ENCODE measurements at places on chromosomes 1 and 21.

DNA sequence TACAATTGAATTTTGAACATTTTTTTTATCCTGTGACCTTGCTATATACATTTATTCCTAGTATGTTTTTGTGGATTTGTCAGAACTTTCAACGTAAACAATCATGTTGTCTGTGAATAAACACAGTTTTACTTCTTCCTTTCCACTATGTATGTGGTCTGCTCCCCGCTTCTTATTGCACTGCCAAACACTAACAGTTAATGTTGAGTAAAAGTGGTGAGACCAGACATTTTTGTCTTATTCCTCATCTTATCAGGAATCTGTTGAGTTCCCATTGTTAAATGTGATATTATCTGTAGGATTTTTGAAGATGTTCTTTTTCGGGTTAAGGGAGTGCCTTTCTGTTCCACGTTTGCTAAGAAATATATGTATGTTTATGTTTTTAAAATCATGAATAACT, 45.9 kb downstream of the CAMSAP2 start:
- no peak for DNase-seq

GRCh38 chr1:157181258-157181657, 43.1 kb upstream of the ETV3 start:
- no peak for DNase-seq

DNA sequence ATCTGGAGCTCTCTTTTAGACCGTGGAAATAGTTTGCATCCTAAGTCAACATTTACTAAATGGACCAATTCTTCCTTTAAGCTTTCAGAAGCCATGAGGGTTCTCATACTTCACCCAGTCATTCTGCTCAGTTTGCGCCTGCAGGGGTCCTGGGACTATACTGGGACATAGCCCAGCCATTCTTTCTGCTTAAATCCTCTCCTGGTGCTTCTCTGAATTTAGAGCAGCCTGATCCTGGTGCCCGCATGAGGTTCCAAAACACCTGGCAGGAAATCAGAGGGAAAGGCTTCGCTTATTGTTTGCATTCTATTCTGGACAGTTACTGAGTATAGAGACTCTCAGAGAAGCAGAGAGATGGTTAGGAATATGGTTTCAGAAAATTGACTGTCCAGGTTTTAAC, 27.0 kb downstream of the TNN start:
- no peak for DNase-seq

DNA sequence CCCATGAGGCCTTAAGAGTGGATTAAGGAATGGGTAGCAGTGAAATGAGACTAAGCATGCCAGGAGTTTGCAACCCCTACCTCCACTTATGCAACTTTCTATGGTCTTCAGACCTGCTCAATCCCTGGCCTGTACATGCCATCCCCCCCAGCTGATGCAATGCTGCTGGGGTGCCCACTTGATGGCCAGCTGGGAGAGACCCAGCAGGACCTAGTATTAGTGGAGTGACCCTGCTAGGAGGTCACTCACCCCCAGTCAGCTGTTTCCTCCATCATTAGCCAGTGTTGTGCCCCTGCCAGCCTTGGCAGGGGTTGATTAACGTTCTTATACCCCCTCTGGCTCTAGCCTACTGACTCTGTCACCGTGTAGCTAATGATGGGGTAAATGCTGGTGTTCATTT, 236.6 kb downstream of the DYRK1A start:
- DNase-seq = no peak

GRCh38 chr1:89596698-89597097, 36.2 kb upstream of the LRRC8C start:
- DNase-seq = no peak

DNA sequence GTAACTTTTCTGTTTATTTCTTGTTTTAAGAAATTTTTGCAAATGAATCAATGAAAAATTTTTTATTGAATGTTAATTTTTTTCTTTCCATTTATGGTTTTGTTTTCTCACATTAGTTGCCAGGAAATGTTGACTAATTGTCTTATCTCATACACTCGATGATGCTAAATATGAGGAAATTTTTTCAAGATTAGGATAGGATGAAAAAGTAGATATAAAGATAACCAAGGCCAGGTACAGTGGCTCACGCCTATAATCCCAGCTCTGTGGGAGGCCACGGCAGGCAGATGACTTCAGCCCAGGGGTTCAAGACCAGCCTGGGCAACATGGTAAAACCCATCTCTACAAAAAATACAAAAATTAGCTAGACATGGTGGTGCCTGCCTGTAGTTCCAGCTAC, 12.6 kb downstream of the LAX1 start:
- DNase-seq = no peak

- no peak for DNase-seq
Observed at GRCh38 chr1:41184446-41184845, 57.7 kb downstream of the SCMH1 start.

- DNase-seq = no peak
Observed at GRCh38 chr1:209531549-209531948, 52.0 kb upstream of the CAMK1G start.

GRCh38 chr1:38088366-38088765, 41.8 kb upstream of the POU3F1 start:
- DNase-seq = no peak

DNA sequence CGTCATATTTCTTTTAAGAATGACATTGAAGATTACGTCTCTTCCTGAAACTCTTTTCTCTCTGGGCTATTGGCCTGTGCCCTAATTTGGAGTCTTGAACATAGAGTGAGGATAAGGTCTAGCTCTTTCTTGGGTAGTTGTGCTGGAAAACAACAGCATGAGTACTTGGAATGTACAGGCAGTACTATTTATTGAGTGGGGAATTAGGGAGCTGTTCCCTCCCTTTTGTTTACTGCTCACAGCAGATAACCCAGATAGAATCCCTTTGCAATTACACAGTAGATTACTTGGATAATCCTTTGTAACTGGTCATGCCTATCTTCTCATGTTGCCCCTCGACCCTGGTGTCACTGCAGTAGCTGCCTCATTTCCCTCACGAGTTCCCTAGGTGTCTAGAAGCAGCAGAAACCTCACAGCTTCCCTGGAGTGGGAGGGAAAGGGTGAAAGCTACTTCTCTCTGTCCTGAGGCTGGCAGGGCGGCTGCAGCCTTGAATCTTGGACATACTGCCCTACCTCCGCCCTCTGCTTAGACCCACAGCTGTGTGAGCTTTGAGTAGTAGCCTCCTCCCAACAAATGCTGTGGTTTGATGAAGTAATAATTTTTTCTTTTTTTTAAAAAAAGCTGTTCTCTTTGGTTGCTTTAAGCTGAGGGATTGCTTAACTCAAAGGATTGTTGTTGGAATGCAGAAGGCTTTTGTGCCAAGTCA, 70.6 kb downstream of the FGGY start:
- no peak for DNase-seq

DNA sequence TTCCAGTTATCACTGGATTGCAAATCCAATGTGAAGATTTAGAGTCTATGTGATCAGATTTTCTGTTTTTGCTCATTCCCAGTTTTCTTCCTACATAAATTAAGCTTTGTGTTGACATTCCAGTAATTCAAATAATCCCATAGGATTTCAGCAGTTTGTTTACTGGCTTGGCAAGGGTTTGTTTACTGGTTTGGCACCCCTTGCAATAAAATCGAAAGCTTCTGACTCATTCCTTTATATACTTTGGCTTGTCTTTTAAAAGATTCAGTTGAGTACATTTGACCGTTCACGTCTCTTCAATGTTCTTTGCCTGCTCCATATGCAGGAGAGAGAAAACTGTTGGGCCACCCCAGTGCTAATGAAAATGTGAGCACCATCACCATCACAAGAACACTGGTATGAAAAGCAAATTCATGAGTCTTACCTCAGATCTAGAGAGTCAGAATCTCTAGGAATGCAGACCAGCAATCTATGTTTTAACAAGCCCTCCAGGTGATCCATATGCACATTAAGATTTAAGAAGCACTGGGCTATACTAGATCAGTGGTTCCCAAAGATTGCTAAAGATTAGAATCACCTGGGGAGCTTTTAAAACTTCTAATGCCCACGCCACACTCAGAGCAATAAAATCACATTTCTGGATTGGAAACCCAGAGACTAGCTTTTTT, 32.8 kb downstream of the ZC3H11B start:
- DNase-seq = no peak

- DNase-seq = no peak
Observed at GRCh38 chr1:230747127-230747730, at the start of gene CAPN9. Gene CAPN9, plus strand, starts transcription at chr1:230747388. Its CDS starts 109 bp downstream, at chr1:230747497.

DNA sequence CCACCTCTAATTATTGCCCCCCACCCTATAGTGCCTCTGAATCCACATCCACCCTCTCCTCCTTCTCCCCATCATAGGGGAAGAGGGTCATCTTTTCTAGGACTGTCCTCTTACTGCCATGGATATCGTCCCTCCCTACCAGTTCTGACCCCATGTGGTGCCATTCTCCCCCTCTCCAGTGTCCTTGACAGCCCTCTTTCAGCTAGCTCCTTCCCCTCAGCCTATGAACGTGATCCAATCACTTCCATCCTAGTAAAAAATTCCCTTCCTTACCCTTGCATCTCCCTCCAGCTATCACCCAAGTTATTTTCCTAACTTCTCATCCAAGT, 172.7 kb downstream of the RRAGC start:
- no peak for DNase-seq

DNA sequence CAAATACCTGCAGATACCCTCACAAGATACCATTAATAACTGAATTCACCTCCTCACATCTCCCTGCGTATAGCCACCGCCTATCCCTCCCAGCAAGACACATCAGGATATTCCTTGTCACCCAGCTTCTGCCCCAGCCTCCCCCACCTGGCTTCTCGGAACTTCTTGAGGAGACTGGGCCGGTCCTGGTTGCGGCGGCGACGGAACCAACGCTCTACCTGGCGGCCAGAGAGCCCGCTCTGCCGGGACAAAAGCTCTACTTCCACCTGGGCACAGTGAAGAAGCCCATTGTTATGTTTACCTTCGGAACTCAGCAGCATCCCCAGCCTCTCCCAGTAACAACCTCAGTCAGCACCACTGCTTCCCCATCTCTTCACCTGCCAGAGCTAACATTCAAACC, 6.7 kb downstream of the CERS2 start:
- no peak for DNase-seq

DNA sequence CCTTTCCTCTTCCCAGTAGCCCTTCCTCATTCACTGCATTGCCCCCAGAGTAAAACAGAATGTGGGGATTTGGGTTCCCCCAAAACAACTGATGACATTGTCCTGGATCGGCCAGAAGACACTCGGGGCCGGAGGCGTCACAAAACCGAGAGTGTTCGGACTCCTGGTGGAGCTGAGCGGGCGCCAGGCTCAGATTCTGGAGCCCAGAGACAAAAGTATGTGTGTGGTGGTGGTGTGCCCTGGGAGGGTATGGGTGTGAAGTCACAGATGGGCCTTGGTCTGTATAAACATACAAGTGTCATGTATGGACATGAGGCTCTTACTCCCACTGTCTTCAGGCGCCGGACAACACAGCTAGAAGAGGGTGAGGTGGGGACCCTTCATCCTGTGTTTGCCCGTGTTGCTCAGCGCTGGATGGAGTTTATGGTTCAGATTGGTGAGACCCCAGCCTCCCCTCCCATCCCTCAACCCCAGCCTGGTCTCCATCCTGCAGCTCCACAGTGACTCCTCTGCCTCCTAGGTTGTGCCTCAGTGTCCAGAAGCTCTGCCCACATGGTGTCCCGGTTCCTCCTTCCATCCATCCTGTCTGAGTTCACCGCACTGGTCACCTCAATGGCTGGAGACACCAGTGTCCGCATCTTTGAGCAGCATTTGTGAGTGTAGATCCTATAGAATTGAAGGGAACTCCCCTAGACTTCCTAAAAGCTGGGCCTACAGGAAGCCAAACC, 12.4 kb downstream of the HYI start:
- DNase-seq = no peak

DNA sequence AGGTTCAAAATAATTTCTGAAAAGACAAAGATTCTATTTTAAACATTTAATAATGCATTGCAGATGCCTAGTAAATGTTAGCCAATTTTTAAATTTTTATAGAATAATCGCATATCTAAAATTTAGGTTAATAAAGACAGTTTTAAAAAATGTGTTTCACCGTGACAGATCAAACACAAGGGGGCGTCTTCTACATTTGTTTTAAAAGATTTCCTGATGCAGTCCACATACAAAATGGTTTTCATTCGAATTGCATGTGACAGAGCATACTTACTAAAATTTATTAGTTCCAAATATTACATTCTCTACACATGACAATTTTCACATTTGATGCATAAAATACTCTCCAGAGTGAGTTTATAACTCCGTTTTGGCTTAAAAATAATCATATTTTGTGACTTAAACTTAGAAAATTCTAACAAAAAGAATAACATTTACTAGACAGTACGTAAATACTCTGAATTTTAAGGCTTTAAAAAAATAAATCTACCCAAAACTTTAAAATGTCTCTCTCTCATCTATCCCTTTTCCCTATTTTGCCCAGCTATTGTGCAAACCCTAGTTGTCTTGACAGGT, 75.5 kb downstream of the ADAMTS1 start:
- peak; percentile 2 for DNase-seq

- no peak for DNase-seq
Observed at GRCh38 chr1:114390960-114391359, 120.0 kb downstream of the TRIM33 start.

DNA sequence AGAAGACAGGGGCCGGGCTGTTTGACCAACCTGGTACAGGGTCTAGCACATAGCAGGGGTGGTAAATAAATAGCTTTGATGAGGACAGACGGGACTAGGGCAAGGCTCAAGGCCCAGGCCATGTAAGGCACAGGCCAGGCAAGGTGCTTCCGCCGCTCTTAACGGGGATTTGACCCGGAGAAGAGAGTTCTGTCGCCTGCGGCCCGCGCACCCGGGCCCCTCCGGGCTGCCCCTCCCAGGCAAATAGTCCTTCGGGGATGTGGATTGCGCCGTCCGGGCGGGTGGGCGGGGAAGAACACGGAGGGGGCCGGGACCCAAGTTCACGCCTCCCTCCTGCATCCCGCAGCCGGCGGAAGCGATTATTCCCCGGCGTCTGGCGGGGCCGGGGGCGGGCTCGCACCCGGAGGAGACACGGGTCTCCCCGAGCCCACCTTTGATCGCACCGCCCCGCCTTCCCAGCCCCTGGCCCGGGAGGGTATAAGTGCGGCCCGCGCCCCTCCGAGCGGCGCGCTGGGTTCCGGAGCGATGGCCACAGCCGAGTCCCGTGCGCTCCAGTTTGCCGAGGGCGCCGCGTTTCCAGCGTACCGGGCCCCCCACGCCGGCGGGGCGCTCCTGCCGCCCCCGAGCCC, at the start of gene MIXL1:
TSS of gene MIXL1 (plus strand) at position 508 of the 629 bp plus-strand sequence. CDS start at position 526, 18 bp downstream.
- DNase-seq = no peak

DNA sequence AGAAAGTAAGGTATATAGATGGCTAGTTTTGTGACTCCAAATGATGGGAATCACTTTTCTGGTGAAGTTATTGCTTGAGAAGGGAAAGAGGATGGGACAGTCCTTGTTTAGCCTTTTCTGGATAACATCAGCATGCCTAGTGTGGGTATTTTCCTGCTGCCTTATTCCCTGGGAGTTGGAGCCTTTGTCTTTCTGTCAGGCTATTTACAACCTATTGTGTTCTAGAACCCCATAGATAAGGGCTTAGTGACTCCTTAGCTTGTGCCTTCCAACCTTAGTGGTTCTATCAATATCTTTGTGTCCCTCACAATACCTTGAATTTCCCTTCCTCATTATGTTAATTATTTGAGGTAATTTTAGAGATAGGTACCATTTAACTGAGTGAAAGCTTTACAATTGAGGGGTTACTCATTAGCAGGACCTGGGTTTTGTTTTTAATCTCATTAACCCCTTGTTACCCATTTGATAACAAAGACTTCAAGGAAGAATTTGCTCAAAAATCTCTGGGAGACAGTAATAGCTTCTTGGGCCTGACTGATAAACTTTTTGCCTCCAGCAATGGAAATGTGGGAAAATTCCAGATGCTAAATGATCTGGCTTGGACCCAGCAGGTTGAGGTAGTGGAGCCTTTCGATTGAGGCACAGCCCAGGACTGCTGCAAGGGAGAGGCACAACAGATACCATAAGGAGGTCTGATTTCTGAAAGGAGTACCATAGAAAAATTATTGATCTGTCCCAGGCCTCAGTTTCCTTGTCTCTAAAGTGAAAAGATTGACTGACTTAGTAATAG, 49.0 kb downstream of the CACHD1 start:
- no peak for DNase-seq

All from CD4-positive, alpha-beta T cell treated with Interleukin-4 for 4 hours (primary cell).